Motor neuron (in vitro differentiated cells): ENCODE measurements at places on chromosomes 3 and 15. TPM values are rescaled to one million over a fixed set of nuclear protein-coding genes. Genes with fewer than 3 reads are reported as not detected.

Gene SPRED1
- total RNA-seq: 10.1 and 11.8 TPM in 2 replicates

Gene CLDN11
- 3.5 and 4.4 TPM in 2 replicates for total RNA-seq

Gene LSMEM2
- 0.43 and 0.63 TPM in 2 replicates for total RNA-seq

Gene CD200
- total RNA-seq: 64.2 and 69.8 TPM in 2 replicates

Gene OR5K1
- total RNA-seq: 0.46 TPM in 1 of 2 replicates, not detected in the other

Gene TTLL13
- 0.50 and 0.52 TPM in 2 replicates for total RNA-seq

Gene BCL2A1
- total RNA-seq: not detected in 2 replicates

Gene TEX9
- total RNA-seq: 68.4 and 73.7 TPM in 2 replicates

Gene CA12
- 2.8 and 3.1 TPM in 2 replicates for total RNA-seq

Gene SPATA12
- total RNA-seq: 0.21 and 0.30 TPM in 2 replicates

Gene CERS3
- total RNA-seq: 0.07 TPM in 1 of 2 replicates, not detected in the other

Gene TIMMDC1
- 84.1 and 88.2 TPM in 2 replicates for total RNA-seq

Gene NFKBIZ
- 0.87 and 1.8 TPM in 2 replicates for total RNA-seq

Gene FES
- total RNA-seq: 0.42 and 0.64 TPM in 2 replicates

Gene RTP1
- 0.73 and 1.00 TPM in 2 replicates for total RNA-seq

Gene RBPMS2
- 0.75 and 0.87 TPM in 2 replicates for total RNA-seq

Gene GTF2E1
- total RNA-seq: 19.7 and 26.4 TPM in 2 replicates

Gene CYP19A1
- 0.38 and 0.56 TPM in 2 replicates for total RNA-seq

Gene ZNF770
- total RNA-seq: 38.1 and 41.8 TPM in 2 replicates

Gene GOLGA8S
- total RNA-seq: 0.13 and 0.31 TPM in 2 replicates

Gene CX3CR1
- total RNA-seq: 0.40 and 0.89 TPM in 2 replicates

Gene PLA2G4F
- total RNA-seq: 0.45 TPM in 1 of 2 replicates, not detected in the other

Gene CHRFAM7A
- 1.8 and 3.3 TPM in 2 replicates for total RNA-seq

Gene ITGB5
- total RNA-seq: 6.3 and 6.5 TPM in 2 replicates

Gene SLC22A13
- 0.45 and 0.94 TPM in 2 replicates for total RNA-seq

Gene RYR3
- 1.3 and 1.4 TPM in 2 replicates for total RNA-seq

Gene TFRC
- total RNA-seq: 60.8 and 61.8 TPM in 2 replicates

Gene ADAMTS9
- total RNA-seq: 7.6 and 8.7 TPM in 2 replicates

Gene ROPN1
- total RNA-seq: 0.05 and 0.75 TPM in 2 replicates

Gene ALG3
- total RNA-seq: 39.2 and 52.7 TPM in 2 replicates

Gene GOLGA8T
- total RNA-seq: 0.22 and 0.25 TPM in 2 replicates

Gene SLC28A2
- 0.33 and 0.63 TPM in 2 replicates for total RNA-seq

Gene COPS2
- total RNA-seq: 55.0 and 58.3 TPM in 2 replicates

Gene GOLGA8Q
- 0.72 and 0.85 TPM in 2 replicates for total RNA-seq

Gene EHHADH
- total RNA-seq: 10.6 and 14.9 TPM in 2 replicates

Gene XXYLT1
- 12.7 and 14.4 TPM in 2 replicates for total RNA-seq
